ENCODE measurements at places on chromosomes 12 and 14.
A peak's percentile ranks its signal among the peaks of the same experiment; 100 is the strongest.

DNA sequence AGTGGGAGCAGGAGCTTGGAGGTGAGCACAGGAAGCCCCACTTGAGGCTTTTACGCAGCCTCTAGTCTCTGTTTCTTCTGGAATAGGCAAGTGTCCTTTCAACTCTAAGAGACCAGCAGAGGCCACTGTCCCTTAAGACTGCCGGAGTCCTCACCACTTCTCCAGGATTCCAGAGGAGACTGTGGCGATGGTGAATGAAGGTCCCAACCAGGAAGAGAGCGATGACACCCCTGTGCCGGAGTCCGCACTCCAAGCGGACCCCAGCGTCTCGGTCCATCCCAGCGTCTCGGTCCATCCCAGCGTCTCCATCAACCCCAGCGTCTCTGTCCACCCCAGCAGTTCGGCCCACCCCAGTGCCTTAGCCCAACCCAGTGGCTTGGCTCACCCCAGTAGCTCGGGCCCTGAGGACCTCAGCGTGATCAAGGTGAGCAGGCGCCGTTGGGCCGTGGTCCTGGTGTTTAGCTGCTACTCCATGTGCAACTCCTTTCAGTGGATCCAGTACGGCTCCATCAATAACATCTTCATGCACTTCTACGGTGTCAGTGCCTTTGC, 442 bp downstream of the FLVCR2 start:
- no peak for DNase-seq

GRCh38 chr12:2689393-2689792, 105.4 kb upstream of the FKBP4 start:
- DNase-seq = no peak

GRCh38 chr14:63897721-63898163, 44.9 kb downstream of the SYNE2 start:
- no peak for DNase-seq

GRCh38 chr12:27453421-27453820, 6.9 kb downstream of the SMCO2 start:
- no peak for DNase-seq

GRCh38 chr14:75886636-75887348, 95.0 kb downstream of the TGFB3 start:
- no peak for DNase-seq

- peak; percentile 16 for DNase-seq
These were observed 12.5 kb downstream of the SYT10 start for GRCh38 chr12:33427071-33427470.

DNA sequence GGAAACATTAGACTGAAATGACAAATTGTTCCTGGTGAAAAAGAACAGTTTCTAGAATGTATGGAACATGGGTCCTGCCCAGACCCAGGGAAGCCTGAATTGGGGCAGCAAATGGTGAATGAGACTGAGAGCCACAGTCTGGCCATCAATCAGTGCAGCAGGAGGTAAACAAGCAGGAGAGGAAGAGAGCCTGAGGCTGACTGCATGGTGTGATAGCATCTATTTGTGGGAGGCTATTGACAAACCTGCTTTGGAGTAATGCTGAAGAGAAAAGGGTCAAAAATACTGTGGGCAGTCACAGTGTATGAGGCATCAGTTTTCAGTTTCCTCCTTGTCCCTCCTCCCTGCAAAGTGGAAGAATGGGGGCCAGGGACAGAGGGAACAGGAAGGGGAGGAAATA, 136.8 kb downstream of the ANKS1B start:
- peak; percentile 81 for DNase-seq

DNA sequence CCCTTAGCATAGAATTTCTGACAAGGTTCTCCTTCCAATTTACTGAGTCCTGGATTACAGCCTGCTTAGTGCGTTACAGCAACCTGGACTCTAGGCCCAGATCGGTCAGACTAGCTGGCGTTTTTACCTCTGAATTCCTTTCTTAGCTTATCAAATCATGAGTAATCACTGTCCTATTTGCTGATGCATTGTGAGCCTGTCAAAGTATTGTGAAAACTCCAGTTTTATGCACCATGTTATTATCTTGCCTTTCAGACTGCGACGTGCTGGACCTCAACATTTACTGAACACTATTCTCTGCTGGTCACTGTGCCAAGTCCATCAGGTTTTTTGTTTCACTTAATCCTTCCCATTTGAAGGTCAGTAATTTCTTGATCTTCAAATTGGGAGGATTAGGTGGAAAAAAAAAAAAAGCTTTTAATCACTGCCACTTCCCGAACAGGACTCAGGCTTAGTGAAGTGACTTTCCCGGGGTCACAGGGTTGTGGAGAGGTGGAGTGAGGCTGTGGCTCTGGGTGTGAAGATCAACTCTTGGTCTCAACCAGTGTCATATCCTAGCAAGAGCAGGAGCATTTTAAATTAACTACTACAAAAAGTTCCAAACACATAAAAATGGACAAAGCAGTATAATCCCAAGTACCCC, 31.2 kb downstream of the FBXO21 start:
- no peak for DNase-seq

- no peak for DNase-seq
These were observed 1.4 kb upstream of the RAB35 start for GRCh38 chr12:120117961-120118320.

- DNase-seq = no peak
These were observed 67.5 kb downstream of the CHST11 start for GRCh38 chr12:104524034-104524832.

DNA sequence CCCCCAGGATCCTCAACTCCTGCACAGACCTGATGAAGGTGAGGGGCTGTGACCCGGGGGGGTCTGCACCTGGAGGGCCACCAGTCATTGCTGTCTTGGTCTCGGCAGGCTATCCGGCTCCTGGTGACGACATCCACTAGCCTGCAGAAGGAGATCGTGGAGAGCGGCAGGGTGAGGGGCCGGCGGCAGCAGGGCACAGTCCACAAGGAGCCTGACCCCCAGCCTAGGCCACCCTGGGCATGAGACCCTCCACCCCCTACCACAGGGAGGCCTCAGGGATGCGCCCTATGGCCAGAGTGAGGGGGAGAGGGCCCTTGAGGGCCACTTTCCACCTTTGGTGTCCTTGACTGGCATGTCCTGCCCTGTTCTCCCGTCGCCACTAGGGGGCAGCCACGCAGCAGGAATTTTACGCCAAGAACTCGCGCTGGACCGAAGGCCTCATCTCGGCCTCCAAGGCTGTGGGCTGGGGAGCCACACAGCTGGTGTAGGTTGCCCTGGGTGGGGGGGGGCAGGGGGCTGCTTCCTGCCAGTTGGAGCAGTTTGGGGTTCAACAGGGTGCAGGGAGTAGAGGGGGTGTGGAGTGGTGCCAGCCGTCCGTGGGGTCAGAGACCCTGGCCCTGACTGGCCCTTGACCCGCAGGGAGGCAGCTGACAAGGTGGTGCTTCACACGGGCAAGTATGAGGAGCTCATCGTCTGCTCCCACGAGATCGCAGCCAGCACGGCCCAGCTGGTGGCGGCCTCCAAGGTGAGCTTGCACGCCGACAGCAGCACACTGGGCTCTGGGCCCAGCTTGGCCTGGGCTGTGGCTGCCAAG, 25.0 kb downstream of the HIP1R start:
- DNase-seq = peak; percentile 80

GRCh38 chr14:53190938-53191337, 37.8 kb upstream of the DDHD1 start:
- DNase-seq = no peak

DNA sequence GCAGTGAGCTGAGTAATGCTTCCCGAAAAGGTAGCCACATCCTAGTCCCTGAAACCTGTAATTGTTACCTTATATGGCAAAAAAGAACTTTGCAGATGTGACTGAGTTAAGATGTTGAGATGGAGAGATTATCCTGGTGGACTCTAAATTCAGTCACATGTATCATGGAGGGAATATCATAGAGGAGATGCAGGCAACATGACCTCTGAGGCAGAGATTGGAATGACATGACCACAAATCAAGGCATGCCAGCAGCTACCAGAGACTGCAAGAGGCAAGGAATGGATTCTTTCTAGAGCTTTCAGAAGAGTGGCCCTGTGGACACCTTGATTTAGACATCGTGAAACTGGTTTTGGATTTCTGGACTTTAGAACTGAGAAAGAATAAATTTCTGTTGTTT, 18.5 kb downstream of the SLC38A6 start:
- DNase-seq = no peak

DNA sequence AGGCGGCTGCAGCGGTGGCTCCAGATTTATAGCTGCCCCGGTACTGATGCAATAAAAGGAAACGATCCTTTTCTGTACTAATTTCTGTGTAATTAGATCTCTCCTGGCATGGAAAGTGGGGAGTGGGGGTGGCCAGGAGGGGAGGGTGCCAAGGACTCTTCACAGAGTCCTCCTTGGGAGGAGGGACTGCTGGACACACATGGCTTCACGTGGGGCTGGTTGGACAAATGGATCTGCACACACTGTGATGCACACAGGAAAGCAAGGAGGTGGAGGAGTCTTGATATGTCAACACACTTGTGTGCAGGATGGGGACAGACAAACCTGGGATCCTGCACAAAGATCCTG, 23.8 kb upstream of the ATP5MC2 start:
- no peak for DNase-seq

DNA sequence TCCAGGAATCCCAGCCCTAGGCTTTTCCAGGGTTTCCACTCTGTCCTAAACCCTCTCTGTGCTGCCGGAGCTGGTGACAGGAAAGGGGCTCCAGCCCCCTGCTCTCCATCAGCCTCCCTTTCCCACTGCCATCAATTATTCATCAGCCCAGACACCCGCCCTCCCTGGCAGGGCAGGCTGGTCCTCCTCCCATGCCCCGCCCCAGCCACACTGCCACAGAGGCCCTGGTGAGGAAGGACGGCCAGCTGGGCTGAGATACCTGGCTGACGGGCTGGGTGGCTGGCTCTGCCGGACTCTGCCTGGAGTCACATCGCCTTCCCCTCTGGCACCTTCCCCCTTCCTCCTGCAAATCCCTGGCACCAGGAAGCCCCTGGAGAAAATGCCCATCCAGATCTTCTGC, 11.9 kb upstream of the SMARCD1 start:
- no peak for DNase-seq

GRCh38 chr14:22095860-22096513, 422.4 kb upstream of the OR4E1 start:
- no peak for DNase-seq

- DNase-seq = no peak
These were observed 609.0 kb downstream of the KCNH5 start for GRCh38 chr14:62436261-62436660.

- peak; percentile 1 for DNase-seq
These were observed 44.7 kb upstream of the KCNJ8 start for GRCh38 chr12:21819236-21819635.

GRCh38 chr12:11067514-11067913, 5.4 kb upstream of the TAS2R46 start:
- DNase-seq = no peak

DNA sequence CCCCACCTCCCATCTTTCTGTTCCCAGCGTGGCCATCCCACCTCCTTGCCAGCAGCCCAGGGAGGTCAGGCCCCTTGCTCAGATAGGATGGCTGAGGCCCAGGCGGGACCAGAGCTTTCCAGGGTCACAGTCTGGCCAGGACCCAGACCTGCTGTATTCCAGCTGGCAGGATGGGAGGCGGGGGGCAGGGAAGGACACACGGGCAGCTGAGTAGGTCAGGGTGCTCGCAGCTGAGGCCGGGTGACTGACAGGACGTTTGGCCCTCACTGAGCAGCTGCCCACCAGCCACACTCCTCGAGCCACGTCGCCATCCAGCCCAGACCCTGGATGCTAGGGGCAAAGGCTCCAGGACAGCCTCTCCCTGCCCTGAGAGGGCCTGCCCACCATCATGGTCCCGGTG, 4.0 kb downstream of the NUDT14 start:
- no peak for DNase-seq

DNA sequence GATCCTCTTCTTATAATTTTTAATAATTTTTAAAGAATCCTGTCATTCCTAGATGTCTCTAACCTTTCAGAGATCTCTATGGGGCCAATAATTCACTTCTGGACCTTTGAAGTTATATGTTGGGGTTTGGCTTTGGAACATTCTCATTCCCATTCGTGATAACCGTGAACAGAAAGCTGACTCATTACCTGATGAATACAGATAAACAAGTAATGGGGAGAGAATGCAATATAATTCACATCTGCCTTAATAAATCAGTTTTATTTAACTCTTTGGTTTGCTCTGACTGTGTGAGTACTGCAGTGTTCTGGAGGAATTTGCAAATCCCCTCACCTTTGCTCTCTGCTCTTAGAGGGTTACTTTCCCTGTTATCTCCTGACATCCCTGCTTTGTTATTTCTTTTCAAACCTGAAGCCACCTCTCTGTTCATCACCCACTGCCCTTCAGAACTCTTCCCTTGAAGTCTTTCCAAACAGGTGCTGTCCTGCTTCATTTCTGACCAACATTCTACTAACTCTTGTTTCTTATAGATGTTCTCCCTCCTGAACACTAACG, 79.6 kb upstream of the SLC38A2 start:
- no peak for DNase-seq

- no peak for DNase-seq
These were observed 61.2 kb upstream of the GSC start for GRCh38 chr14:94831085-94831484.

DNA sequence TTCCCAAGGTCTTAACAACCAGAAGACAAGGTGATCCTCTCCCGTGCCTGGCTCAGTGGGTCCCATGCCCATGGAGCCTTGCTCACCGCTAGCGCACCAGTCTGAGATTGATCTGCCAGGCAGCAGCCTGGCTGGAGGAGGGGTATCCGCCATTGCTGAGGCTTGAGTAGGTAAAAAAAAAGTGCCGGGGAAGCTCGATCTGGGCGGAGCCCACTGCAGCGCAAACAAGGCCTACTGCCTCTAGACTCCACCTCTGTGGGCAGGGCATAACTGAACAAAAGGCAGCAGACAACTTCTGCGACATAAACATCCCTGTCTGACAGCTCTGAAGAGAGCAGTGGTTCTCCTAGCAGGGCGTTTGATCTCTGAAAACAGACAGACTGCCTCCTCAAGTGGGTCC, 104.0 kb downstream of the C14orf39 start:
- peak; percentile 70 for DNase-seq

- no peak for DNase-seq
These were observed 76.2 kb upstream of the EVL start for GRCh38 chr14:99989032-99989431.

- DNase-seq = no peak
These were observed 46.7 kb upstream of the EVL start for GRCh38 chr14:100018482-100018881.

DNA sequence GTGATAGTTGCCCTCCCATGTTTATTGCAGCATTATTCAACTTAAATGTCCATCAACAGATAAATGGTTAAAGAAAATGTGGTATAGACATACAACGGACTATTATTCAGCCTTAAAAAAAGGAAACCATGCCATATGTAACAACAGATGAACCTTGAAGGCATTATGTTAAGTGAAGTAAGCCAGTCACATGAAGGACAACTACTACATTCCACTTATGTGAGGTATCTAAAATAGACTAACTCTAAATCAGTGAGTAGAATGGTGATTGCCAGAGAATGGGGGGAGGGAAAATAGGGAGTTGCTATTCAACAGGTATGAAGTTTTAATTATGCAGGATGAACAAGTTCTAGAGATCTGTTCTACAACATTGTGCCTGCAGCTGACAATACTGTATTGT, 10.1 kb downstream of the PCNX4 start:
- no peak for DNase-seq

- no peak for DNase-seq
These were observed 341.8 kb downstream of the NRXN3 start for GRCh38 chr14:78512021-78512420.

GRCh38 chr14:100835548-100836310, 9.8 kb downstream of the MEG3 start:
- DNase-seq = no peak

GRCh38 chr14:74596741-74597450, 15.1 kb downstream of the LTBP2 start:
- no peak for DNase-seq

Measured in ELF-1 (cell line).